Midbrain (tissue), 1 donor: ENCODE measurements at places on chromosomes 3 and 15.
A peak's percentile ranks its signal among the peaks of the same experiment; 100 is the strongest.

- peak; percentile 35 for DNase-seq
Observed at GRCh38 chr15:29925227-29926082, 103.2 kb upstream of the TJP1 start.

- DNase-seq, result peak; percentile 65
Observed at GRCh38 chr3:23865595-23866396, 51.0 kb downstream of the NKIRAS1 start.

- no peak for DNase-seq
Observed at GRCh38 chr3:108669208-108669607, 79.7 kb downstream of the DZIP3 start.

- DNase-seq, result no peak
Observed at GRCh38 chr3:47645551-47645950, 66.9 kb upstream of the CSPG5 start.

GRCh38 chr3:50662408-50662807 is 12.3 kb upstream of the DOCK3 start:
- DNase-seq, result no peak

- DNase-seq, result no peak
Observed at GRCh38 chr3:21927261-21927660, 176.3 kb upstream of the ZNF385D start.

DNA sequence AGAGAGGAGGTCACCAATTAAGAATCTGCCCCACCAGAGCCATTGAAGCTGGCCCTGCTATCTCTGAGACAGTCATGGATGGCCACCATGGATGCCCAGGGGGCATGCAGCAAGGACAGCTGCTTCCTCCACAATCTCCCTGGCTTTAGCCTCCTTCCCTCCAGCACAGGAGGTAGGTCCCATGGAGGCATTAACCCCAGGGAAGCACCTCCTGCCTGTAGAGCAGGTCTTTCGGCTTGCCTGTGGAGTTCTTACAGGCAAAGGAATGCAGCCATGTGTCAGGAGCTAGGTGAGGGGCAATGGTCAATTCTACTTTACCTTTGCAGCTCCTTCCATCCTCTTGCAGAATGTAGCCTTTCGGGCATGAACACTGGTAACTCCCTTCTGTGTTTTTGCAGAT is 93.8 kb downstream of the DUT start:
- no peak for DNase-seq

GRCh38 chr3:140440446-140440845 is 237.4 kb upstream of the TRIM42 start:
- DNase-seq, result no peak

DNA sequence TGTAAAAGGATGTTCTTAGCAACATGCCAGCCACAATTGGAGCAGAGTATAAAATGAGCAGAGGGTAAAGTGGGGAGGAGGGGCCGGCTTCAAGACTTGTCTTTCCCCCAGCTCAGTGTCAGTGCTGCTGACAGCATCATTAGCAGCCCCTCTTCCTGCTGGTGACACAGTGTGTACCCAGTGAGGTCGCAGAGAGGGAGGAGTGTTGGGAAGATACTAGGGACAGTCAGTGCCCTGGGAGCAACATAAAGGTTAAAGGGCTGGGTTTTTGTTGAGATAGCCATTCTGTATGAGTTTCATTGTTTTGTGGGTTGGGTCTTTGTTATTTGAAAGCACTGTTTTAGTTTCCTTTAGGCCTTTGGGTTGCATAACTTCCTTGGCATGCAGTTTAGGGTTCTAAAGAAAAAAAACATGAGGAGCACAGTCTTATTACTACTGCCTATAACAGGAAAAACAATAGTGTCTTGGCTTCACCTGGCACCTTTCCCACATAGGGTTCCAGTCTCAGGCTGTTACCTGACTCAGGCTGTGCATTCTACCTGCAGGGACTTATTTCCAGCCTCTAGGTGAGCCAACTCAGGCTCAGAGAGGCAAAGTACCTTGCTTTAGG is 94.1 kb upstream of the SKOR1 start:
- no peak for DNase-seq

GRCh38 chr15:26087881-26088280 is 224.8 kb upstream of the ATP10A start:
- DNase-seq, result no peak

GRCh38 chr3:50132421-50133282 is 22.5 kb upstream of the SEMA3F start:
- DNase-seq, result no peak

DNA sequence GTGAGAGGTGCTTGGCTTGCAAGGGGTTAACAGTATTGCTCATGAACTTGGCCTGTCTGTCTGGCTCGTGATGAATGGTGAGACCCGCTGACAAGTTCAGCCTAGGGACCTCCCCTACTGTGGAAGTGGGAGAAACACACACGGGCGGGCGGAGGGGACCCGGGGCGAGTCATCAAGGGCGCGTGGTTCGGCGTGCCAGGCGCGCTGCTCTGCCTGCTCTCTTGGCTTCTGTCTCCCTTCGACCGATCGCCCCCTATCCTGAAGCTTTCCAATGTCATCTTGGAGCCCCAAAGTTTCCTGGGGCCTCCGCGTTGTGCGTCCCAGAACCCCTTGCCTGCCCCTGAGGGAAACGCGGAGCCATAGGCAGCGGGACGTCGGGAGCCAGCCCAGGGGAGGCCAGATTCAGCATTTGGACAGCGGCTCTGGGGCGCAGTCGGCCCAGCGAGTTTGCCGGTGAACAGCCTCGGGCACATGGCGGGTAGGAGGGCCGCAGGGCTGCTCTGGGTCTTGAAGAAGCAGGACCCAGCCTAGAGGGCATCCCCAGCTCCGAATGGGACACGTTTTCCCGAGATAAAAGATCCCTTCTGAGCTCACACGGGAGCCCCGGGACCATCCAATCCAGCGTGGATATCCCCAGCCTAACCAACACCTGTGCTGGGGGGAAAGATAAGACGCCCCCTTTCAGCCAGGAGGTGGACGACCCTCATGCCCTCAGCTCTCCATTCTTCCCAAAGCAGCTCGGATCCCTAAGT is 27.0 kb upstream of the POLG start:
- DNase-seq, result peak; percentile 78

- DNase-seq, result peak; percentile 86
Observed at GRCh38 chr3:35908366-35909232, 269.3 kb downstream of the ARPP21 start.

DNA sequence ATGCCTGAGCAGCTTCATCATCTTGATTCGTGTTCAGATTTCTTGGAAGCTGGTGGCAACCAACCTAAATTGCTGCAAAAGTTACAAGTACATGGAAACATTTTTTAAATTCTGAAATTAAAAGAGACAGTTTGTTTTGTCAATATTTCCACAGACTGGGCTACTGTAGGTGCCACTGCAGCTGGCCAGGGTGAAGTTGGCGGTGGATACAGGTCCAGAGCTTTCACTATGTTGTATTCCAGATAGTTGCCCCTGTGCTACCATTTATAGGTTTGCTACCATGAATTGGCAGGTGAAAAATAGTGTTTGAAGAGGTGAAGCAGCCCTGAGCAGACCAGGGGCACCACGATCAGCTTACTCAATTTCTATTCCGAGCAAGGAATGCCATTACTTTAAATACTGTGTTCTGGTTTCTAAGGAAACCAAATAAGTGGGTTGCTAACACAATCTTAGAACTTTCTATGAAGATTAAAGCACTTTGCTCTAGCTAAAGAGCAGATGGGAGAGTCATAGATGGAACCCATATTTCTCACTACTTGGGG is 21.2 kb upstream of the SHC4 start:
- no peak for DNase-seq

GRCh38 chr3:8775181-8775580 is 5.8 kb upstream of the OXTR start:
- DNase-seq, result no peak

GRCh38 chr3:194571491-194572142 is 61.6 kb downstream of the TMEM44 start:
- DNase-seq, result no peak

DNA sequence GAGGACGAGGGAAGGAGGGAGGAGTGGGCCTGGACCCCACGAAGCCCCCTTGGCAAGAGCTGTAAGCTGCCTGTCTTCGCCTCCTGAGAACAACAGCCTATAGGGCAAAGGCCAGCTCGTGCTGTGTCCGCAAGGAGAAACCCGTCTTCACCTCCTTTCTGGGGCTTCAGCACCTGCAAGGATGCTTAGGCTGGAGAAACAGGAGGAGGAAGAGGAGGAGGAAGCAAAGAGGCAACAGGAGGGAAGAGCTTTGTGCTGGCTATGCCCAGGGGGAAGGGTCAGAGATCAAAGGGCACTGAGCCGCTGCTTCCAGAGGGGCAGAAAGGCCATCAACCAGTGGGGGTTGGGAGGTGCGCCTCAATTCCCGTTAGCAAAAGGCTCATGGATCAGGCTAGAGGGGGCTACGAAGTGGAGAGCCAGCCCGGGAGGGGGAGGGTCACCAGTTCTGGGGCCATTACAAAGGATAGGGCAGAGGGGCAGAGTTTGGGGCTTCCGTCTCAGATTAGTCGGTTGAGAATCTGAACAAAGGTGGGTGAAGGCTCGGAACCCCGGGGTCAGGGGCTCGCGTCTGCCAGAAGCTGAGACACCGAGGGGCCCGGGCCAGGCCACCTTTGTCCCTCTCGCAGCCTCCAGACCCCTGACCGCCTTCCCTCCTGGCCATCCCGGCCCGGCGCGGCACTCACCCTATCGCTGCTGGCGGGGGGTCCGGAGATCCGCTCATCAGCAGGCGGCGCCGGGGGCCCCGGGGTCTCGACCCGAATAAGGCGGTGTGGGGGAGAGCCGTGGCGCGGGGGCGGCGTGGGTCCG is 792 bp downstream of the SHF start:
- no peak for DNase-seq

DNA sequence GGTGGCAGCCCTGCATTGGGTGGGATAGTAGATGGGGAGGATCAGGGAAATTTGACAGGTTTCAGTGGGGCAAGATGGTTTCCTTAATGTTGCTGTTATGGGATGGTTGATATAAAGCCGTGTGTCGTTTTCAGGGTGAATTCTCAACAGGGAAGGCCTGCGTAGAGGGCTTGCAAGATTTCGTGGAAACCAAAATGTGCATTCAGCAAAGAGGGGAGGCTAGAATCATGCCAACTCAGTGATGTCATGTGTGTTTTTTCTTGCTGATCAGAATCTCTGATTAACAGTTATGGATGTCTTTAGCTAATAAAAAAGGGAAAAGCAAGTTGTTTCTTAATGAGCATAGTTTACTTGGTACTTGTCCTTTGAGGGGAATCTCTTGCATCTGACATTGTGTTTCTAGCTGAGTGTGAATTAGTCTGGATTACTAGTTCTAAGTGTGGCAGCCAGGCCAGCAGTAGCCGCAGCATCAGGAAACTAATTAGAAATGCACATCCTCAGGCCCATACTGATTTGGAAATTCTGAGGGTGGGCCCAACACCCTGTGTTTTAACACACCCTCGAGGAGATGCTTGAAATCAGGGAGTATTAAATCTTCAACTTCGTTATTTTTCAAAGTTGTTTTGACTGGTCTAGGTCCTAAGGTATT is 24.8 kb downstream of the MRAS start:
- DNase-seq, result no peak

DNA sequence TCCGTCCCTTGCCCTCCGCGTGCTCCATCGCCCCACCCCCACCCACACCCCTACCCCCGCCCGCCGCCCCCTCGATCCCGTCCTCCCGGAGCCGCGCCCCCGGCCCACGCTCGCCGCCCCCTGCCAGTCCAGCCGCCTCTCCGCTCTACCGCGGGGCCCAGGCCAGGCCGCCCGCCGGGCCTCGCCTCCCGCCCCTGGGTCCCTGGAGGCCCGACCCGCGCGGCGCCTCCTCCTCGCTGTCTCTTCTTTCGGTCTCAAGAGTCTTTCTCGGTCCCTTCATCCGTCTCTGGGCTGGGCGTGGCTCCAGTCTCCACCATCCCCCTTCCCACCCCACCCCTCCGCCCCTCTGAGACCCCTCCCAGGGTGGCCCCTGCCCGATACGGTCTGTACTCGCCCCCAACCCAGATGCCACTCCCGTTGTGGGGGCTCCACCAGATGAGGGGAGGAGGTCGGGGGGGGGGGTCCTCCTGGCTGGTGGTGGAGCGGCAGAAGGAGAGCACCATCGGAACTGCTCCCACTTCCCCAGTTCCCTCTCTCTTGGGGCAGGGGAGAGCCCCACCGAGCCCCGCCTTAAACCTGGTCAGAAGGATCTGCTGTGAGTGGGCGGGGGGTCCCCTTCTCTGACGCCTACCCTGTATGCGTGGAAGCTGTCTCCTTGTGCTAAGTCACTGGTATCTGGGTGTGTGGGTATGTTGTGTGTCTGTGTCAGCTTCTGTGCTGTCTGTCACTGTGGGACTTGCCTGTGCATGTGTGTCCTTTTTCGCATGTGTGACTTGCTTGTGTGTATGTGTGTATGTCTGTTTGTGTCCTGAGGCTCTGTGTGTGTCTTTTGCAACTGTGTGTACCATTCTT is 1.0 kb downstream of the PRKCD start:
- no peak for DNase-seq

DNA sequence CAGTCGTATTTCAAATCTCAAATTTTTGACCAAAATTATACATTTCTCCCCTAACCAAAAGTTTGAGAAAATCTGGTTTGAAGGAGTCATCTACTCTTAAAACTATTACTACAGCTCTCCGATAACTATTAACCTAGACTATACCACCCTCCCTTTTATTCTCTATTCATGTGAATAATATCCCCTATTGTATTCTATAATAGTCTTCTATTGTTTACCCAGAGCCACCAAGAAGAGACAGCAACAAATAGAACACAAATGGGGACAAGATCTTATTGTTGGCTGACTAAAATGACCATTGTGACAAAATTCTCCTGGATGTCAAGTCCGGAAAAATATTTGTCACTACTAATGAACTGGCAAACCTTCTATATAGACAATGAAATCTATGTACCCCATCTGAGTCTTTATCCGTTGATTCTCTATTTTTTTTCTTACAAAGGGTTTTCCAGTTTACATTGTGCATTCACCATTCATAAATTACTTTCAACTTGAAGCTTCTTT is 618.0 kb downstream of the CADM2 start:
- peak; percentile 87 for DNase-seq

DNA sequence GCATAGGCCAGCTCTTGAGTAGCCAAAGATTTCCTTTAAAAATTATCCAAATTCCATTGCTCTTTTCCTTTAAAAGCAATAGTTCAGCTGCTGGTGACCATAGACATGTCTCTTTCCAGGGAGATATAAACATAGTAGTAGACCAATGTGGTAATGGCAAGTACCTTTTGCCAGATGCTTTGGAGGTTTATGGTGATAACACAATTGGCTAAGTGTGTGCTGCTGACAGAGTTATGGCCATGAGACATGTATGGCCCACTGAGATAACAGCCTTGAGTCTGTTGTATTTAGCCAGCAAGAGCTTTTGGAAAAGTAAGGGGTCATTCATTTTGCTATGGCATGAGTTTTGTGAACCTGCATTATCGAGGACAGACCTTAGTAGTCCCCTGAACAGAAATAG is 1146.8 kb downstream of the TUSC7 start:
- DNase-seq, result no peak

DNA sequence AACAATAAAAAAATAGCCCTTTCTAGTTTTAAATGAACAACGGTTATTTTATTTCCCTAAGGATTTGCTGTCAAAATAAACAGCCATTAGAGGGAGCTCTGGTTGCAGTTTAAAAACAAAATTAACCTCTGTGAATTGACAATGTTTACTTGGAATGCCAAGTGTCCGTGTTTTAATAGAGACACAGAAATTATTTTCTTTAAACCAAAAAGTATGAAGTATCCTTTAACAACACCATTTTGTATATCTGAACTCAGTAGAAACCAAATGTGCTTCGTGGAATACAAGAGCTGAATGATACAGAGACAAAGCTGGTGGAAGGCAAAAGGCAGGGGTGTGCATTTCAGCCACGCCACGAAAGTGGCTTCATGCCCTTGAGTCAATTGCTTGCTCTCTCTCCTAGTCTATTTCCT is 74.4 kb downstream of the MOBP start:
- DNase-seq, result peak; percentile 68
